ENCODE measurements at places on chromosomes 2 and 18. TPM values are rescaled to one million over a fixed set of nuclear protein-coding genes. Genes with fewer than 3 reads are reported as not detected.

MAP2 gene
- total RNA-seq: not detected

REG1A gene
- total RNA-seq: not detected

CCDC88A gene
- total RNA-seq: 6.4 TPM

ABHD3 gene
- total RNA-seq: 29.2 TPM

- H3K4me1 ChIP-seq: no peaks in the 10 kb centered on the region
- peaks cover 2% of the 10 kb centered on the region for H3K27me3 ChIP-seq
- H3K27ac ChIP-seq: no peak overlapping the region
- no peaks in the 10 kb centered on the region for H3K36me3 ChIP-seq
- H3K4me3 ChIP-seq: no peak overlapping the region
- DNase-seq: no peak
Observed at GRCh38 chr2:71849607-71850305, 297.9 kb downstream of the CYP26B1 start.

DNA sequence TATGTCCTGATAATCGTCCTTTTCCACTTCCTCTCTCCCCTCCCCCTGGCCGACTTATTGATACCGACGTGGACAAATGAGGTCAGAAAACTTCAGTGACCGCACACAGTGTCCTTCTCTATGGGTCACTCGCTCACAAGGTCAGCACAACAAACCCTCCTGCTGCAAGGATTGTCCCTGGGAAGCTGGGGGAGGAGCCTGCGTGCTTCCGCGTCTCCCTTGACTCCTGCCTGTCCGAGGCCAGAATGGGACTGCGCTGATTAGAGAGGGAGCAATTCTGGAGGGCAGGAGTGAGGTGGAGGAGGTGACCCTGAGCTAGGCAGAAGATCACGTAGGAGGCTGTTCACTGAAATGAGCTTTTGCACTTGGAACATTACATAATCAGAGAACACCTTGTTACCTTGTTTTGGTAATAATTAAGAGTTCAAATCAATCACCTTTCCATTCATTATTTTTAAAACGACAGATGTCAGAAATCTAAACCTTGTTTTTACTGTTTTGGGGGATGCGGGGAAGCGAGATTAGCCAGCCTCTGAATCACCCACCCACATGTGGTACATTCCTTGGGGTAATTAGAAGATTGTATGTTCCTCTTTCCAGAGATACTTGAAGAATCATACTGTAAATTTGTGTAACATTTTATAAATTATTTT, 70.6 kb downstream of the CTAGE1 start:
- H3K4me3 ChIP-seq: no peak overlapping the region
- H3K4me1 ChIP-seq: no peaks in the 10 kb centered on the region
- no peak overlapping the region for H3K27ac ChIP-seq
- no peak for DNase-seq
- H3K27me3 ChIP-seq: peaks cover 48% of the 10 kb centered on the region

GRCh38 chr2:16088035-16088801, 147.9 kb downstream of the MYCN start:
- no peaks in the 10 kb centered on the region for H3K36me3 ChIP-seq
- no peaks in the 10 kb centered on the region for H3K27me3 ChIP-seq
- no peak for DNase-seq
- H3K4me3 ChIP-seq: no peak overlapping the region
- no peak overlapping the region for H3K27ac ChIP-seq
- H3K4me1 ChIP-seq: no peaks in the 10 kb centered on the region
